ENCODE measurements at places on chromosomes 6 and 20.

- no peak for DNase-seq
These were observed 131.2 kb upstream of the RIN2 start for GRCh38 chr20:19626896-19627295.

DNA sequence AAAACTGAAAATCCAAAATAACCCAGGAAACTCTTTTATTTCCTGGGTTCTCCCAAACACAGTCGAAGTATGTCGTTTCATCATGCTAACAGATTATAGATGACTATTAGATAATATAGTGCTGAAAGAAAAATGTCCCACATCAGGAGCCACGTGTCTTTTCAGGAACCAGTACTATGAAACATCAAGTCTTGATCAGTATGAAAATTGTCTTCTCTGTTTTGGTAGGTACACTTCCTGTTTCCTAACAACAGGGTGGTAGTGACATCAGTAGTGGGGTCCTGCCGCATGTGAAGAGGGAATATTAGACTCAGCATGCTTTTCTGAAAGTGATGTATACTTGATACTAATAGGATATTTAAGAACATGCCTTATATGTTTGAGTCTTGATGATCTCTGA, 136.7 kb downstream of the HIVEP1 start:
- no peak for DNase-seq

DNA sequence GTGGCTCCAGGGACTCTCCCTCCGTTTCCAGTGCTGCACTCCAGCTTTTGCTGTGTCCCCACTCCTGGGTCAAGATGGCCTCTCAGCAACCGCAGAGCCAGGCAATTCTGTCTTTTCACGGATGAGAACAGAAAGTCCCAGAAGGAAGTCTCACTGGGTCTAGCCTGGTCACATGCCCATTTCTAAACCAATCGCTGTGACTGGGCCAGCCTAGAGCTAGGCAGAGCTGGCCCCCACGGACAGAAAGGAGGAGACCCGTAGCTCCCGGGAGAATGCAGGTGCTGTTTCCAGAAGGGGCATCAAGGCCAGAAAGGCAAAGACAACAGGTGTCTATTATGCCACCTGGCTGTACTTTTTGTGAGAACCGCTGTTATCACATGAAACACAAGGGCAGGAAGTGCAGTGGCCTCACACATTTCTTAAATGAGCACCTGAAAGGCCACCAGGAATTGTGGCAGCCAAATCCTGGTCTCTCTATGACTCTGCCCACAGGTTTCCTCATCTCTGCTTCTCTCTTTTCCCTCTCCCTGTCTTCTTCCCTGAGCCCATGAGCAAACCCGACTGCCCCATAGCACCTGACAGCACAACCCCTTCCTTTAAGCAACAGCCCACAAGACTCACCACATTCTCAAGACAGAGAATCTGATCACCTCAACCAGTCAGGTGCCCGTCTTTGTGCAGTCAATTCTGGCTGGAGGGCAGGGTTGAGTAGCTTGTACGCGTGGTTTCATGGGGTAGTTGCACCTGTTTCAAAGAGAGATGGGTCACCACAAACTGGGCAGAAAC, 37.1 kb upstream of the B4GALT5 start:
- no peak for DNase-seq

- DNase-seq = no peak
These were observed 8.1 kb downstream of the FOXA2 start for GRCh38 chr20:22576273-22576672.

DNA sequence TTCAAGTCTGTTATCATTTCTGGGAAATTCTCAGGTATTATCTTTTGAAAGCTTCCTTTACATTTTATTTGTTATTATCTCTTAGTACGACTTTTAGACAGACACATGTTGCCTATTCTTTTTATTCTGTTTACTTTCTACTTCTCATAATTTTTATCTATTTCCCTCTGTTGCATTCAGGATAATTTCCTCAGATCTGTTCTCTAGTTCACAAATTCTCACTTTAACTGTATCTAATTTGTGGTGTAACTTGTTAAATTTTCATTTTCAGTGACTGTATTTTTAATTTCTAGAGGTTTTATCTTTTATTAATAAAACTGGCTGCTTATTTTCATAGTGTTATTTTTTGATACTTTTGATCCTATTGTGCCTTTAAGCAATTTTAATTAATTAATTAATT, 16.0 kb downstream of the ATRN start:
- DNase-seq = no peak

GRCh38 chr6:134519465-134519864, 201.6 kb upstream of the SGK1 start:
- peak; percentile 8 for DNase-seq

- DNase-seq = no peak
These were observed 710 bp downstream of the TINAG start for GRCh38 chr6:54308986-54309315.

GRCh38 chr6:139398658-139399057, 24.2 kb upstream of the CITED2 start:
- DNase-seq = no peak

DNA sequence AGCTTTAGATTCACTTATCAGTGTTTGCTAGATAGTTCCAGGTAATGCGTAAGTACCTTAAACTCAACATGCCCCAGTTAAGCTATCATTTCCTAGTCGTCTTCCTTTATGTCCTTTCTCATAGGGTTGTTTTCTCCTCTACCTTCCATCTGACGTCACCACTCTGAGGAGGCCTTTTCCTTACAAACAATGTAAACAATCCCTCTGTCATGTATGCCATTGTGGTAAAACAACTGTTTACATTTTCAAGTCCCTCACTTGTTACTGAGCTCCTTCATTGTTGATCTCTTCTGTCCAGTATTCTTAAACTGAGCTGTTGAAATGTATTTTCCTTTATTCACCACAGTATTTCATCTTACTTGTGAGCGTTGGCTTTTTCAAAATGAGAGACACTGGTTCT, 45.4 kb upstream of the PLCG1 start:
- no peak for DNase-seq

DNA sequence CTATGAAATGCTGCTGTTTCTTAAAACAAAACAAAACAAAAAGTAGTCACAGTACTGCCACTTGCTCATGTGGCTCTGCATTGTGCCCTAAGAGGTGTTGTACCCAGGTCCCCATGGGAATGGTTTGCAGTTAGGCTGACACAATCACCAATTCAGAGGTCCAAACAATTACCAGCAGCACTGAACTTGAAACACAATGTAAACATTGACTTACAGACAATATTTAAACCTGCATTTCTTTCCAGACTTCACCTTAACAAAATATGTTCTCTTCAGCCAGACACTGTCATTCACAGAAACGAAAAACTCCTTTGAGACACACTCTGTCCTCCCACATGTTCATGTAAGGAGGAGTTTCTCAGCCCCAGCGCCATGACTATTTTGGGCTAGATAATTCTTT, 206.8 kb upstream of the ARG1 start:
- DNase-seq = no peak

DNA sequence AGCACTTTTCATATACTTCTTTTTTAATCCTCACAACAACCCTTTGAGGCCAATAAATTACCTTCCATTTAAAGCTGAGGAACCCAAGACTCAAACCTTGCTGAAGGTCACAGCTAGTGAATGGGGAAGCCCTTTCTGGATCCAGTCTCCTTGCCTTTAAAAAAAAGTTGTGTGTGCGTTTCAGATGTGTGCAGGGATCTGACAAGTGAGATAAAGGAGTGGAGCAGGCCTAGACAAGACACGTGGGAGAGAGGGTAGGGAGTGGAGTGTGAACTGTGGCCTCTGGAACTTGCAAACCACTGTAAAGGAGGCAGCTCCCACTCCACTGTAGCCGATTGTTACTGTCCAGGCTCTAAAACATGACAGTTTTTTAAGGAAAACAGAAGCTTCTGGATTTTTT, 1.9 kb downstream of the KLHL32 start:
- no peak for DNase-seq

GRCh38 chr20:50720026-50720425, 11.4 kb upstream of the PARD6B start:
- no peak for DNase-seq

DNA sequence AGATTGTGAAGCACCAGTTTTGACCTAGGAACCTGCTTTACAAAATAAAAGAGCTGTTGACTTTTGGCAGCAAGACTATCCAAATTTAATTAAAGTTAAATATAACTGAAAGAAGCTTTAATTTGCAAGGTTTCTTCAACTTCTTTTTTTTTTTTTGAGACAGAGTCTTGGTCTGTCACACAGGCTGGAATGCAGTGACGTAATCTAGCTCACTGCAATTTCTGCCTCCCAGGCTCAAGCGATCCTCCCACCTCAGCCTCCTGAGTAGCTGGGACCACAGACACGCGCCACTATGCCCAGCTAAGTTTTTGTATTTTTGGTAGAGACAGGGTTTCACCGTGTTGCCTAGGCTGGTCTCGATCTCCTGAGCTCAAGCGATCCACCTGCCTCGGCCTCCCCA, 13.7 kb upstream of the CSE1L start:
- no peak for DNase-seq

DNA sequence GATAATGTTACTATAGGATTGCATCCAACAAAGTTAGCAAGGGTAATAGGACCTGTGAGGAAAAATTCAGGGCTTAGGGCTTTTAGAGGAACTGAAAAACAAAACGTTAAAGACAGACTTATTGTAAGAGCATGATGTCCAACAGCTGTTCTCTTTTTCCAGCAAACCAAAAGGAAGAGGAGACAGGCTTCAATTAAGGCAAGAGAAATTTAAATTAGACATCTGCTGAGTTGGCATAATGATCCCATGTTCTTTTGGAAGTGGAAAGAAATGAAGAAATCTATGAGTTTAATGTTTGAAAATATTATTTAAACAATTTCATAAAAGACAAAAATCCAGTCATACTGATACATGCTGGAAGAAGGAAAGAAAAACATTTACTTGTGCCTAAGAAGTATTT, 95.7 kb upstream of the HMGCLL1 start:
- DNase-seq = no peak

DNA sequence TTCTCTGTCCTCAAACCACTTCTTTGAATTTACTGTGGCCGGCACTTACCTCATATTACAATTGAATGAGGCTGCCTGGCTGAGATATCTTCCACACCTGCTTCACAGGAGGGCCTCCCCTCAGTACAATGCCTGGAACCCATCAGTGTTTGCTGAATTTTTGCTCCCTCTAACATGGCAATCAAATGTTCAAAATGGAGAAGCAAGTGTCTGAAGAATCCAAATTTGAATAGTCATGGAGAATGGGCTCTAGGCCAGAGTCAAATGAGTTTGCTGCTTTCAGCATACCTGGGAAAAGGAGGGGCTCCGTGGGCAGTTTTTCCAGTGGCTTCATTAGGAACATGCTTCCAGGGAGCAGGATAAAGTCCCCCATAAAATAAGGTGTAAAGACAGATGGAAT, 564.8 kb downstream of the UTRN start:
- DNase-seq = no peak

GRCh38 chr6:66605011-66605410, 898.0 kb upstream of the EYS start:
- DNase-seq = no peak

DNA sequence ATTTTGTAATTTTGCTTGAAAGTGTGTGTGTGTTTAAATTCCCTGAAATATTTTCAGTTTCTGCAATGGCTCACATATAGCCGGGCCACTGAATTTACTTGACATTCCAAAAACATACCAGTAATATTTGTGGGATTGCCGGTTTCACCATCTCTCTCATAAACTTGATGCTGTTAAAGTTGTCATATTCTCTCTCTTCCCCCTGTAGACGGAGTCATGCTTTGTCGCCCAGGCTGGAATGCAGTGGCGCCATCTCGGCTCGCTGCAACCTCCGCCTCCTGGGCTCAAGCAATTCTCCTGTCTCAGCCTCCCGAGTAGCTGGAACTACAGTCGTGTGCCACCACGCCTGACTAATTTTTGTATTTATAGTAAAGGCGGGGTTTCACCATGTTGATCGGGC, 122.1 kb downstream of the TIAM2 start:
- no peak for DNase-seq

DNA sequence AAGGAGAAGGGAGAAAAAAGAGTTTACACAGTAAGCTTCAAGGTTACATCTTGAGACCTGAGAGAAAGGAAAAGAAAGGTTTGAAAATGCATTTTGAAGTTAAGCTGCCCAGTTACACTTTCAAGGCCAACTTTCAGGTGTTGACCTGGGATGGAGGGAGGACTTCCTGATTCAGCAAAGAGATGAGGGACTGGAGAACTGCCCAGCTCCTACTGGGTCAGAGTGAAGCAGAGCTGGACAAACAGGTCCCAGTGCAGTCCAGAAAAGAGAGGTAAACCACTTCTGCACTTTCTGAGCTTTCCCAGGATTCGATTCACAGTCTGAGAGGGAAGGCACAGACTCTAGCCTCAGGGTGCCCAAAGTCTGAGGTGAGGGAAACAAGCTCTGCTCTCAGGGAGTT, 6.0 kb upstream of the TJAP1 start:
- DNase-seq = no peak

- no peak for DNase-seq
These were observed 27.6 kb upstream of the MRPS18A start for GRCh38 chr6:43715056-43715788.

DNA sequence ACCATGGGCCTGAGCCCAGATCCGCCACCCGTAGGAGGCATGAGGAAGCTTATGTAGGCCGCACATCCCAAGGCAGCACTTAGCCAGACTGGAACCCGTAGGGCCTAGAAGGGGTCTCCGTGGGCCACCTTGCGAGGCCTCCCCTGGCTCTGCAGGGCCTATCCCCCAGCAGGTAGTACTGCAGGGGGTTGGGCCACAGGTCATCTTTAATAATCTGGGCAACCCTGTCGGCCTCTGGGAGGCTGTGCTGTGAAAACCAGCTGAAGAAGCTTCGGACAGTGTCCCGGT, 18.5 kb downstream of the PLAGL2 start:
- DNase-seq = no peak

GRCh38 chr6:31113861-31114540, 599 bp upstream of the PSORS1C1 start:
- DNase-seq = no peak

DNA sequence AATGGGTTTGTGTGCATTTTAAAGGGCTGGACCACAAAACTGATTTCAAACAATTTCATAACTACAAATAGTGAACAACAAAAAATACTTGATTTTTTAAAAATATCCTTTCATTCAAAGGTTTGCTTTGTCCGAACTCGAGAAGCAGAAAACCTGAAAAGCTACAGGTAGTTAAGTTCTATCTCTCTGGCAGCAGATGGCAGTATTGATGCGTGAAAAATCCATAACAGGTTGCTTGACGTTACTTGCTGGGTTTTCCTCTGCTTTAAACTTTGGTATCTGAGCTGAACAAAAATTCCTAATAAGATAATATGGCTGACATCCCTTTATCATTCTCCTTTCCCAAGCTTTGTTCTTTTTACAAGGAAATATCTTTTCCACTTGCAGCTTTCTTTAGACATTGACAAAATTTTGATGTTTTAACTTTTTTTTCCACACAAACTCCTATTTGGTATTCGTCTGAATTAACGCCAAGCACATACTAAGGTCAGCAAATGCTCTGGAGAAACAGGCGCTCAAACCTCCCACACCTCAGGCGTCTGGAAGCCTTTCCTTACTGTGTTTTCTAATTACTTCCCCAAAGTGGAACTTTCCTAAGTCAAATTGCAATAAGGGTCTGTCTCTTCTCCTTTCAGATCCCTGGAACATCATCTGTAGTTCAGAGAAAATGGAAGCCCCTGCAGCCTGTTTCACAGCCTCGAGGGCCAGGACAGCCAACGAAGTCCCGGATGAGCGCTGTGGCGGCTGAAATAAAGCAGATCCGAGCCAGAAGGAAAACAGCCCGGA, 50.3 kb upstream of the GFRAL start:
- DNase-seq = no peak

- no peak for DNase-seq
These were observed 63.9 kb downstream of the FARS2 start for GRCh38 chr6:5325173-5325572.

Measured in stimulated activated CD8-positive, alpha-beta memory T cell treated with anti-CD3 and anti-CD28 coated beads, Interleukin-15, amount 100 ng/mL, for 4 hours (primary cell).